ENCODE measurements at places on chromosomes 13 and 19.

DNA sequence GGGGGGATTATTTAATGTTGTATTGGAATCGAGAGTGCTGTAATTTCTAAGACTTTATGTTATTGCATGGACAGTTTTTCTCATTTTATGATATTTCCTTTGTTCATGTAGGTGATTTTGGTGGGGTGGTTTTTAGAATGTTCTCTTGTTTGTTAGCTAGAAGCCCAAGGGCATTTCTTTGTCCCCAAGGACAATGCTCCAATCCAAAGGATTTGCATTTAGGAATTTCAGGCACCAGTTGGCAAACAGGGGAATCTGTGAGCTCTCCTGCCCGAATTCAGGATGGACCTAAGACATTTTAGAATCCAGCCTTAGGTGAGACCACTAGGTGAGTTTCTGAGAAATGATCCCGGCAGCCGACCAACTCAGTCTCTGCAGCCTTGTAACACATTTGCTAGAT, 324.9 kb downstream of the KCNRG start:
- no peak for DNase-seq

- DNase-seq: no peak
These were observed 162.4 kb downstream of the DCT start for GRCh38 chr13:94317063-94317491.

GRCh38 chr13:32254916-32255723, 60.0 kb downstream of the ZAR1L start:
- DNase-seq: no peak

DNA sequence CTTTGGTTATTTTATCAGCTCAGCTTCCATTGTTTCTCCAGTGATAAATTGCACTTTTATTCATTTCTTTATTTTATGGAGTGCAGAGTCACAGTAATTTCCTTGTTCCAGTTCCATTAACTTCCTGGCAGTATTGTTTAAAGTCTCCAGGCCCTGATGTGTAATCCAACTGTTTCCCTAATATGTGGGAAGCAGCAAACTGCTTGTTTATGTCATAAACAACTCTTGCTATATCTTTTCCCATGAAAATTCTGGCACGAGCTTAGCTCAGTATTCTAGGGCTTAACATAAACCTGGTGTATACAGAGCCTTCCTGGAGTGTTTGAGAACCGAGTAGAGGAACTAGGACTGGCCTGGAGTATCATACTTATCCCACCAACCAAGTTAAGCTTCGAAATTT, 83.5 kb upstream of the ARGLU1 start:
- DNase-seq: no peak

- no peak for DNase-seq
These were observed 538.4 kb upstream of the PCDH20 start for GRCh38 chr13:61954092-61954491.

DNA sequence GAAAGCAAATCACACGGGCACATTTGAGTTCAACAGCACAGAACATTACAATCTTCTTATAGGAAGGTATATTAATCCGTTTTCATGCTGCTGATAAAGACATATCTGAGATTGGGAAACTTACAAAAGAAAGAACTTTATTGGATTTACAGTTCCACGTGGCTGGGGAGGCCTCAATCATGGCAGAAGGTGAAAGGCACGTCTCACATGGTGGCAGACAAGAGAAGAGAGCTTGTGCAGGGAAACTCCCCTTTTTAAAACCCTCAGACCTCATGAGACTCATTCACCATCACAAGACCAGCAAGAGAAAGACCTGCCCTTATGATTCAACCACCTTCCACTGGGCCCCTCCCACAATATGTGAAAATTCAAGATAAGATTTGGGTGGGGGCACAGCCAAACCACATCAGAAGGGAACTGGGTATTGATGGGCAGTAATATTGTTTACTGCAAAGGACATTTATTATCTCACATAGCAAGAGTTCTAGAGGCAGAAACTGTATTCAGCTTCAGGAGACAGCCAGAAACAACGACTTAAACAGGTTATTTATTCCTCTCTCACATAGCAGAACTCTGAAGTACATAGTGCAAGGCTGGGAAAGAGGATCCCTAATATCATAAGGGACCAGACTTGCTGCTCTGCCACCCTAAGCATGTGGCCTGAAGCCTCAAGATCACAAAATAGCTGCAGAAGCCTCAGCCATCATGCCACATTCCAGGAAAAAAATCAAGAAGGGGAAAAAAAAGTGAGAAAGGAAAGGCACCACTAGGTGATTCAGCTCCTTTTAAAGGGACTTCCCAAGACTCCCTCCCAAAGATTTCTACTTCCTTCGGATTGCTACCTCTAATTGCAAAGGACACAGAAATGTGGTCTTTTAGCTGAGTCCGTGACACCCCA, 23.1 kb downstream of the FXYD5 start:
- no peak for DNase-seq

DNA sequence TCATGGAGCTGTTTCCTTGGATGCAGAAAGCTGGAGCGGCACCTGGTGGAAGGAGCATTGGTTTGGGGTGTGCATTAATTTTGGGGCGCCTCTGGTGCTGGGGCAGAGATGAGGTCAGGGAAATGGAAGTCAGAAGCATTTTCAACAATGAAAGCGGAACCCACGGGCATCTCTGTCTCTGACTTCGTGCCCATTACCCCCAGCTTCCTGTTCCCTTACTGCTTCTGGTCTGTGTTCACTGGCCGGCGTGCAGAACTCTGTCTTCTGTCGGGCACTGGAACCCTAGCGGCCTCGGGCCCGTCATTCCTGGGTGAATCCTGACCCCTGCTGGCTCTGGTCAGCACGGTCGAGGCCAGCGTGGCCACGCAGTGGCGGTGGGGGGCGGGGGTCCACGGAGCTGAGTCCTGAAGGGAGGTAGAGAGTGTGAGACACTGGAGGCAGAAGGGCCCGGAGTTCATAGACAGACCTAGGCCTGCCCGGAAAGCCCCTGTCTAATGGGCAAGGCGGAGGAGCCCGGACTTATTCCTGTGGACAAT, 7.9 kb upstream of the LINGO3 start:
- DNase-seq: peak; percentile 71

Data from right hindlimb (tissue), 1 donor.